ENCODE measurements at places on chromosomes 11 and 22.

DNA sequence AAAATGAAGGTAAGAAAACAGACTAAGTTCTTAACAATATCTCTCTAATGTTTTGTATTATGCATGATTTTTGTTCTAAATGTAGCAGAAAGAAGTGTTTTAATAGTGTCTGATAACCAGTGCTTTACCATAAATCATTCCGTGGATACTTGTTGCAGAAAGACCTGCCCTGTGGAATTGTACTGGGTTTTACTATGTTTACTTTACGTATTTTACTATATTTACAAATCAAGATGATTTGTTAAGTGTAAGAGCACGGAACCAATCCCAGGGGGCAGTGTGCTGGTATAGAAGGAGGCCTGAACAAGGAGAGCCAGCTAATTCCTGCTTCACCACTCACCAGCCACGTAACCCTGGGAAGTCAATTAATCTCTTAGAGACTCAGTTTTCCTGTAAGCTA, 1.4 kb downstream of the HTR3B start:
- DNase-seq: no peak

DNA sequence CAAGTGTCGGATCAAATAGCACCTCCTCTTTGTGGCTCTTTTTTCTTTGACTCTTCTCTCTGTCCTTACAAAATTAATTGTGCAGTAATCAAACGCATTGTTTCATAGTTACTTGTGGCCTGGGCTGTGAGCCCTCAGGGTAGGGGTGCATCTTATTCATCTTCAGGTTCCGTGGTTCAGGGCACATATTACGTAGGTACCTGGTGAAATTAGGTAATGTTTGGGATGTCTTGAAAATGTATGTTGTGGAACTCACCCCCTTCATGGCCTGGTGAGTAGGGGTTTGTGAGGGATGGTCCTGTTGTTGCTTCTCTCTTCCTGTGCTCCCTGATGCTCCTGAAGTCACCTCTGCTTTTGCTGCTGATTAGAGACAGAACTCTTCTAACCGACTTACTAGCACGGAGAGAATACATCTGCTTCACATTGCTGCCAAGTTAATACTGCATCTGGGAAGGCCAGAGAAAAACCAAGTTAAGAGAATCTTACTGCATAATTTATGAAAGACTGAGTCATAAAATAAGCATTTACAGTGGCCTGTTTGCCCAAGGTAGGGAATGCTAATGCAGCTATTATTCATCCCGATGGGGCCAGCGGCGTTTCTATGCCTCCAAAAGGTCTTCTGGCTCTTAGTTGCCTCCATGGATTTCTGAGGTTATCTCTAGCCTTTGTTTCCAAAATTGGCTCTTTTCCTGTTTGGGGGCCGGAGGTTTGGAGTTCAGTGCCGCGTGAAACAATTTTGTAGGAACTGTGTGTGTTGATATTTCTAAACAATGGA, 66.9 kb downstream of the TBC1D22A start:
- DNase-seq: no peak

DNA sequence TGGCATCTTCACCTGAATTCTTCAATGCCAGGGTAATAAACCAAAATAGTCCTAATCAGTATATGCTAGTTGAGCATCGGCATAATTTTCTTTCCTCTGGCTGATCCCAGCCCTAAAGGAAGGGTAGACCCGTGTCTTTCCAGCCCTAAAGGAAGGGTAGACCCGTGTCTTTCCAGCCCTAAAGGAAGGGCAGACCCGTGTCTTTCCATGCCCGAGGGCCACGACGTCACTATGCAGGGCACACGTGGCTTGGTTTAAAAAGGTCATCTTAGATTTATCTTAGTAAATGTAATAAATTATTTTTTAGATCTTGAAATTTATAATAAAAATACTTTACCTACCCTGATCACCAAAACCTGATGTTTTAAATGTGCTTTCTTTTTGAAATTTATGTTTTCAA, 45.5 kb downstream of the BID start:
- peak; percentile 36 for DNase-seq

- no peak for DNase-seq
These were observed 12.9 kb downstream of the DNAL4 start for GRCh38 chr22:38781033-38781432.

GRCh38 chr11:134786636-134787035, 374.6 kb upstream of the B3GAT1 start:
- DNase-seq: no peak

DNA sequence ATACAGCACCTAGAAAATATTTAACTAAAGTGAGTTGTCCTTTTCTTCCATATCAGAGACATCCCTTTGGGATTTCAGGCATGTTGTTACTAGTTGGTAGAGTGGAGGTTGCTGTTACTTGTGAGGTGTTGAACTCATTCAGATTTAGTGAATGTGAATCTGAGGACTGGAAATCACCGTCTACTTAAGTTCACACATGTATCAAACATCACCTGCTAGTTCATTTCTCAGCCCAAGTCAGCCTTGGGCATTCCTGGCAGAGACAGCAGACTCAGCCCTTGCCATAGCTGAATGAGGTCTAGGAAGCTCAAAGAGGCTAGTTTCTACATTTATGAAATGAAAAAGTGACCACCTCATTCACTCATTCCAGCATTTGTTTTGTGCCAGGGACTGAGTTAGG, 9.7 kb downstream of the KDELR3 start:
- no peak for DNase-seq

GRCh38 chr11:19832901-19833300, 120.3 kb downstream of the NAV2 start:
- DNase-seq: no peak

- peak; percentile 17 for DNase-seq
These were observed 76.8 kb downstream of the MORC2 start for GRCh38 chr22:30891781-30892180.

- DNase-seq: no peak
These were observed 106.8 kb downstream of the KIRREL3 start for GRCh38 chr11:126893796-126894195.

- DNase-seq: no peak
These were observed 24.6 kb upstream of the TMA7B start for GRCh38 chr22:39935612-39936011.

DNA sequence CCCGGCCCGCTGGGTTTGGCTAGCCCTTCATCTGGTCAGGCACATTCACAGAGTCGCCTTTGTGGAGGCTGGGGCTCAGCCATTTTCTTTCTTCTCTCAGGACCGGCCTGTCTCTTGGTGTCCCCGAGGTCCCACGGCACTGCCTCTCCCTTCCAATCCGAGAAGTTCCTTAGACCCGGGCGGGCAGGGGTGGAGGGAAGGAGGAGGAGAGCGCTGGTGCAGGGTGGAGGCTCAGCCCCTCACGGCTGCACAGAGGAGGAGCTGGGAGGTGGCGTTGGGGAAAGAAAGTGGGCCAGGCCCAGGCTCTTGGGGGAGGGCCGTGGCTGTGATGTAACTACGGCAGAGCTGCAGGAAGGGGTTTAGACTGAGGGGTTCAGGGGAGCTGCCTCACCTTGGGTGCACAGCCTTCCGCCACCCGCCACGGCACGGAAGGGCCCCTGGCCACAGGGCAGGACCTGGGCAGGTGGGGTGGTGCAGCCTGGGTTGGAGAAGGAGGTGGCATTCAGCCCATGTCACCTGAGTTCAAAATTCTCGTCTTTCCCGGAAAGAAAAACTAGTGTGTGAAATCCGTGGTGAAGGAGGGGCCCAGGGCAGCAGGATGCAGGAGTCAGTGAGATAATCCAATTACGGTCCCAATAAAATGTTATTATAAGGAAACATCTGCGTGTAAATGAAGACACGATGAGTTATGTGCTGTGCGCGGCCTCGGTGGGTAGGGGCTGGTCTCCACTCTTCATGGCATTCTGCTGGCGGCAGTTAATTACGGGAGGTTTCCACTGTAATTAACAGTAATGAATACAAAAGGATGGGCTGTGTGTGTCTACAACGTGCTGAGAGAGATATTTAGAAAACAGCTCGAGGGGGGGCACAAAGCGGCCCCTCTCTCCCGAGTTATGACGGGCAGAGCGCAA, 1.7 kb downstream of the BRSK2 start:
- no peak for DNase-seq

DNA sequence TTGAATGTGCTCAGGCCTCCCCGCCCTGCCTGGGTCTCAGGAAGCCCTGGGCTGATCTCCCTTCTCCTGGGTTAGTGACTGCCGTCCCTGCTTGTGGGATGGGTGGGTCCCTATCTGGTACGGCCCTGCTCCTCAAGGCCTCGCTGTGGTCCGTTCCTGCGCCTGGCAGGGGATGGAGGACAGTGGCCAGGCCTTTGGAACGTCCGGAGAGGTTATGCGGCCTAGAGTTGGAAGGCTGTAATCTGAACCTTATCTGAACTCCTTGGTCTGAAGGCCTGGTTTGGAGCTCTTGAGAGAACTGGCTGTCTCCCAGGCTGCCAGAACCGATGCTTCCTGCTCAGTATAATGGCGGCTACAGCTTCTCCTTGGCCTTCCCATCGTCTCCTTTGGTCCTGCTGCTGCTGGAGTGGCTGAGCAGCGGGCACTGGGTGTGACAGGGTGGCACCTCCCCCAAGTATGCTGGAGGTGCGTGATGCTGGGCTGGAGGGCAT, 72.8 kb downstream of the FLI1 start:
- DNase-seq: no peak

GRCh38 chr11:61004180-61004611, 32.7 kb downstream of the CD6 start:
- DNase-seq: no peak

- no peak for DNase-seq
These were observed 826.1 kb upstream of the CNTN5 start for GRCh38 chr11:98194611-98195010.

DNA sequence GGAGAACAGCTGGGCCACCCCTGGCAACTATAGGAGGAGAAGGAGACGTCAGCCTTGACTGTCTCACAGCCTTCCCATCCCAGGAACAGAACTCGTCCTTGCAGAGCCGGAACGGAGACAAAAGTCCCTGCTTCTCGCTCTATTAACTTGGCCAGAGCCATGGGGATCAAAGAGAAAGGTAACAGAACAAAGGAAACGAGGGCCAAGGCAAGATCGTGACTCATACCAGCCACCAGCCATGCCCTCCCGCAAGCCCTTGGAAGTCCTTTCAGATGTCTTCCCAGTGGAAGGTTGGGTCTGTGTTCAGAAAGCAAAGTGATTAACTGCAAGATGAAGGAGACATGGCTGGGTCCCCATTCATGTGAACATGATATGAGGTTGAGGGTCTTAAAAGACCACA, 64.7 kb downstream of the PDE2A start:
- no peak for DNase-seq

DNA sequence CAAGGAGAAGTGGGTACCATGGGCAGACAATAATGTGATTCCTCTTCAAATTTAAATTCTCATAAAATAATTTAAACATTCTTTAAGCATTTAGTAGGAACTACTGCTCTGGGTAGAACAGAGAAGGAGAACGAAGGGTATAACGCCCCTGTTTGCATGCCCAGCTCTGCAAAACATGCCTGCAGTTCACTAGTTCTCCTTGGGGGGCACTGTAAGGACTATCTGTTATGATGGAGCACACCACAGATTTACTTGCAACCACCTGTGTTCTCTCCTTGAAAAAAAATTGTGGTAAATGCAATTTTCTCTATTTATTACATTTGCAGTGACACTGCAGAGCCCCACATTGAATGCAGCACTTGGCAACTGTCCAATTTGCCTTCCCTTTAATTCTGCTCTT, 100.3 kb downstream of the GUCY1A2 start:
- no peak for DNase-seq

GRCh38 chr11:44466531-44467205, 98.8 kb upstream of the CD82 start:
- DNase-seq: no peak

GRCh38 chr11:415640-416041, 842 bp upstream of the SIGIRR start:
- no peak for DNase-seq

- DNase-seq: no peak
These were observed 294.3 kb downstream of the LARGE1 start for GRCh38 chr22:33625959-33626358.

DNA sequence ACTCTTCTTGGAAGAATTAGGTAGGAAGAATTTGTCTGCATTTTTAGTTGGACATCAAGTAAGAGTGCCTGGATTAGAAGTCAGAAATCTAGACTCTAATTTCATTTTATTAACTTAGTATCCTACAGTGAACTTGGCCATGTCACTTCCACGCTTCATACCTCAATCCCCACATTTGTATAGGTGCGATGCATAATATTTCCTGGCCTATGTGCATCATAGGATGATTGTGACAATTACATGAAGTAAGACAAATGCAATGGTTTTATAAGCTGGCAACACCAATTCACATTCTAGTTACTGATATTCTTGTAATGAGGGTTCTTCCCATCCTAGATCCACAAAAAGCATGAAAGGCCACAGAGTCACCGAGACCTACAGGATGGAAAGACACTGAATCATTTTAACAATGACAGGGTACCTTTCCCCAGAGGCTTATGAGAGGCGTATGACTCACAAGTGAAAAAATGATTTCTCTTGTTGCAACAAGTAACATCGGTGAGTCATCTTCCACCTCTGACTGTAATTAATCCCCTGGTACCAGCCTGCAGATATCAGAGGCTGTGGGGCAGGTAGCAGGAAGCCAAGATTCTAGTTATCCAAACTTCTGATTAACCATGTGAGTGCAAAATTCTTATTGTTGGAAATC, 56.0 kb upstream of the OR5AK2 start:
- DNase-seq: no peak

DNA sequence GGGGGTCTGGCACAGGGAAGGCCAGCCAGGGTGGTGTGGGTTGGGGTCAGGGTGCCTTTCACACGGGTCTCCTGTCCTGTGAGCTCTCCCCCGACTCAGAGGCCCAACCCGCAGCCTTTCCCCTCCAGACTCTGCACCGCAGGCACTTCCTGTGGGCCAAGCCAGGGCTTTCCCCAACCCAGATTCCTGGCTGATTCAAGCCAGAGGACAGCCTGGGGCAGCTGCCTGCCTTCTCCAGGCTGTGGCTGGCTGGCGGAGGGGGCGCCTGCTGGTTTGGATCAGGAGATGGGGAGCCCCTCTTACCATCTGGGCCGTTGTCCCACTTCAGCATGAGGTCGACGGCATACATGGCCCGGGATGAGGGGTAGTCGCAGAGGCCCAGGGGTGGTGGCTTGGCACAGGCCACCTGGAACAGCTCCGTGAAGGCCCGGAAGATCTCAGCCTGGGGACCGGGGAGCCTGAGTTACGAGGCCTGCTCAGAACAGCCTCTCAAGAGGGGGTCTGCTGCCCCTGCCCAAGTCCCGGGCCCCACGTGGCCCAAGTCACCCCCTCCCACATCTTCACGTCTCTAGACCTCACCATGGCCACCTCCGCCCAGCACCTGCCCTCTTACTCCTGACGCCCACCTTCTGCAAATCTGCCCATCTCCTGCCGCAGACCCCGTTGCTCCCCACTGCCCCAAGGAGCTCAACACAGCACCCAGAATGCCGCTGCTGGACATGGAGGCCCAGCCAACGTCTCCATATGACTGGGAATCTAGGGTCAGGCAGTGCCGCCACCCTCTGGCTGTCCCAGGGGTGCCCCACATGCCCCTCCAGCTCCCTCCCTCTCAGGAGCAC, 17.3 kb downstream of the TSPO start:
- no peak for DNase-seq

GRCh38 chr22:26885441-26886261, 228.3 kb downstream of the MIAT start:
- DNase-seq: no peak

GRCh38 chr22:42993651-42994275, 21.2 kb downstream of the PACSIN2 start:
- DNase-seq: no peak
